ENCODE measurements at places on chromosomes 12 and 14.
A peak's percentile ranks its signal among the peaks of the same experiment; 100 is the strongest.

DNA sequence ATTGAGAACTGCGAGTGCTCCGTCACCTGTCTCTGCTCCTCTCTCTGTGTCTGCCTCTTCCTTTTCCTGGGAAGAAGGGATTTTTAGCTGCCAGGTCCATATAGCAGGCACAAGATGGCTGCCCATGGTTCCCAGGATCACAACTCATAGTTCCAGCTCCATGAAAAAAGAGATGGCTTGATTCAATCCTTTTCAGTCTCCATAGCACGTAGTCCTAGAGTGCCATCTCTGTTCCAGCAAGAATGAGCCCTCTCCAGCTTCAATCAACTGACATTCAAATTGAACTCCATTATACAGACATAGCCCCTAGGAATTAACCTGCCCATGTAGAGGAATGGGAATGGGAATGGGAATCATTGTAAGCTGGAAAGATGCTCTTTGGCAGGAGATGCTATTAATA lies 34.7 kb upstream of the RTRAF start:
- no peak for DNase-seq

- DNase-seq: no peak
Observed at GRCh38 chr14:32682214-32682613, 256.5 kb upstream of the NPAS3 start.

GRCh38 chr12:77239617-77240016 lies 174.2 kb upstream of the E2F7 start:
- no peak for DNase-seq

GRCh38 chr12:28108599-28108998 lies 81.7 kb upstream of the CCDC91 start:
- DNase-seq: no peak

- DNase-seq: no peak
Observed at GRCh38 chr14:93811020-93811419, 22.7 kb upstream of the PRIMA1 start.

DNA sequence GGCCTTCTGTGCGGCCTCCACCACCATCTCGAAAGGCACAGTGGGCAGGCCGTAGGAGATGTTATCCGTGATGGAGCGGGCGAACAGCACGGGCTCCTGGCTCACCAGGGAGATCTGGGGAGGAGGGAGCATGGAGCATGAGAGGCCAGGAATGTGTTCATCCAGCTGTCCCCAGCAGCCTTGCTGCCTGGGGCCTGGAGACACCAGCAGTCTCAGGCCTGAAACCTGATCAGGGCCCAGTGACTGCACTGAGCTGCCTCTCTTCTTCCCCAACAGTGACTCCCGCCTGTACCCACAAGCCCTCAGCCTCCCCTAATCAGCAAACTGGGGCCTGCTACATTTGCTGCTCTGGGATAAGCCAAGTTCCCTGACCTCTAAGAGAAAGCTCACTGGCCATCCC lies 30.9 kb downstream of the ABCB9 start:
- no peak for DNase-seq

DNA sequence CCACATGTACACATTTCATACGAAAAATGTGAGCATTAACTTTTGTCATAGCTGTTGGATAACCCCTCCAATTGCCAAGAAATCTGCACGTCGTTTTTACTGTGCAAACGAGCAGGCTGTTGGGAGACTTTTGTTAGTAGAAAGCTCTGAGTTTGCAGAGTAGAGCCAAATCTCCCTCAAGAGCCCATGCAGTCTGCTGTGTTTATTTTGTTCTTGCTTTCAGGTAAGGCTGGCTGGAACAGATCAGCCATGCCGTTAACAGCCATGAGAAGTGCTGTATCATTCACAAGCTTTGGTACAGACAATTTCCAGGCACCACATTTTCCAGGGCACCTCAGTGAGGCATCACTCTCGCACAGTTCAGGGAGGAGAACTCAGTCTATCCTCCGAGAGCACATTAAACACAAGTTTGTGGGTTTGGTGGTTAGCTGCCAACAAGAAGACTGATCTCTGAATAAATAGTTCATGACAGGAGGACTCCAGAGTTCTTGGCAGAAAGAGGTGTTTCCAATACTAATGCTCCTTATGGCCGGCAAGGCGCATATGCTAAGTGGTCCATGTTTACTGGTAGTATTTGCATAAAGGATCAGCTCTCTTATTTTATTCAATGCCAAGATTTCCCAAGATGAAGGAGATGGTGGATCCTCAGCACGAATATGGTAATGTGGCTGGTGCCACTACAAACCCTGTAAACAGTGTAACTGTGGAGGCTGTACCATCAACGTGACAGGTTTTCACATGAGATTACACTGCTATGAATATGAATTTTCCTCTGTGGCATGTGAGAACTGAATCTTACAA lies 30.3 kb upstream of the PELI2 start:
- DNase-seq: no peak

DNA sequence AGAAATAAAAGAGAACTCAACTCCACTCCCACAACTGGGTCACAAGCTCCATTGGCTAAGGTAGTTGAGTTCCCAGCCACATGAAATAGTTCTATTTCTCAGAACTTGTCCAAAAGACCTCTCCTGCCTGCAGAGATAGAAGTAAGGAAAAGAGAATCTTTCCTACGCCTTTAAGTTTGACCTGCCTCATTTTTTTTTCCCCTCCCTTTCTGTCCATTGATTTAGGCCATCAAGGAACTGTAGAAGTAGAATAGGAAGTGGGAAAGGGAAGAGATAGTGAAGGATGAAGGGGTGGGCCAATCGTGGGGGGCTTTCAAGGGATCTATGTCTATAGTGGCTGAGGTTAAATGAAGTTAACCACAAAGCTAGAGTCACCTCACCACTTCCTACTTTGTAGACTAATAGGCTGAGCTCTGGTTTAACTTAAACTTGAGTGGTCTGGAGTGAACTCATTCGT lies 13.9 kb upstream of the NUDT4 start:
- DNase-seq: no peak

DNA sequence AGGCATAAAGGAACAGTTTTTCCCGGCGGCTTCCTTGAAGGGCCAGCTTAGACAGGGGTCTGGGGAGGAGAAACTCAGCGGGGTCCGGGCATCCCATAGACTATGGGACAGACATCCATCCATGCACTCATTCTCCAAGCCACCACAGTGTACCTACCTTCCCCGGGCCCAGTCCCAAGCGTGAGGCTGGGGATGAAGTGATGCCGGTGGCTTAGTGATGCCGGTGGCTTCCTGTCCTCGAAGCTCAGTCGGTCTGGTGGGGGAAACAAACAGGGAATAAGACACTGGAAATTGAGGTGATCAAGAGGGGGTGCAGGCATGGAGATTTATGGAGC lies 421 bp downstream of the RTL1 start:
- no peak for DNase-seq

- no peak for DNase-seq
Observed at GRCh38 chr14:102500158-102500662, 9.4 kb downstream of the ANKRD9 start.

- DNase-seq: peak; percentile 71
Observed at GRCh38 chr12:16349131-16349460, 1.7 kb downstream of the MGST1 start.

DNA sequence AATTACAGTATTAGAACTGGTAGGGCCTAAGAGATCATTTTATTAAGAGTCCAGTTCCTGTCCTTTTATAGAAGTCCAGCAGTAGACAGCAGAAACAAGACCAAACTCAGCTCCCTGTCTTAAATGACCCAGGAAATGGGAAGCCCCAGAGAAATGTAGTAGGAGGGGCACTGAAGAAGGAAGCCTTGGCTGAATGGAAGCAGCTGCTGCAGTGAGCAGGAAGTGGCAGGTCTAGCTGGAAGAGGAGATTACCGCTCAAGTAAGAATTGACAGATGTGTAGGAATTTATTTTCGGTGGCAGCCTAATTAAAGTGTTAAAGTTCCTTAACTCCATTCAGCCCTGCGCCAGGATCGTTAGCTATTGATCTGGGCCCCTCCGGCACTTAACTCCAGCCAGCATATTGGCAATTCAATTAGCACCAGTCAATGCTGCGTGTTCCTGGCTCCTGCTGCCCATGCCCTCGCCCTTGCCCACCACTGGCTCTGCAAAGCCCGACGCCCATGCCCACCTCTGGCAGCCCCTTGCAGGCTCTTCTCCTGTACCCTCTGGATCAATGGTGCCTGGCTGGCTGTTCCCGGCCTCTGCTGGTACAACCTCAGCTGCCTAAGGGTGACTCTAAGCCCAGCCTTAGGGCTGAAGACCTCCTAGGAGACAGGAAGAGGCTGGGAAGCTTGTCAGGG lies 21.1 kb downstream of the ZFHX2 start:
- no peak for DNase-seq

GRCh38 chr12:124919521-124920352 lies 5.3 kb upstream of the UBC start:
- no peak for DNase-seq

- no peak for DNase-seq
Observed at GRCh38 chr14:68957775-68958174, 21.3 kb downstream of the ACTN1 start.

GRCh38 chr14:22419620-22420019 lies 169.4 kb downstream of the DAD1 start:
- DNase-seq: no peak

DNA sequence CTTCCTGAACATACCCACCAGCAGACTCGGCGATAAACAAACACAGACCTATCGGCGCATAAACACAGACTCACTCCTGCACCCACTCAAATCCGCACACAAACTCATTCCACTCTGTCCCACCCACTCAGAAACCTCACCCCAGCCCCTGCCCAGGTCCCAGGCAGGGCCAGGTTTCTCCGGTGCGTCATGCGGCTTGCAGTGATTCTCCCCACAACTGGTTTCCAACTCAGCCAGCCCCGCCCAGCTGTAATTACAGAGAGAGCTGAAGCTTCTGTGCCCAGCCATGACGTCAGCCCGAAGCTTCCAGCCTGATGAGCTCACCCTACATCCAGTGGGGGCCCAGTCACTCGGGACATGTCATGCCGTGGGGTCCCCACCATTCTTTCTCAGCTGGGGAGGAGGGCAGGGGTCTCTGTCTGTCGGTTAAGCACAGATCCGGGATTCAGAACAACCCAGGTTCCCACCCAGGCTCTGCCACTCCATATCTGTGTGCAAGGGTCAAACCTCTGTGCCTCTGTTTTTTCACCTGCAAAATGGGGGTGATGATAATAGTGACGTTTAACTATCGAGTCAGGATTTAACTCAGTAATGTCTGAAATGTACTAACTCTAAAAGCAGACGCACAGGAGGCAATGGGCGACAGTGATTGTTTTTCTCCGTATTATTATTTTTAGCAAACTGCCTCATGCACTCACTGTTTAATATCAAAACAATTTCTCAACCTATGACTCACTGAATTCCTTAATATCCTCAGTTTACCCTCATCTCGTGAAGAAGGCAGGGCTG lies 2.3 kb upstream of the HSPB8 start:
- DNase-seq: no peak

- no peak for DNase-seq
Observed at GRCh38 chr12:105202202-105202601, 33.8 kb downstream of the APPL2 start.

GRCh38 chr14:68663385-68664076 lies 129.3 kb downstream of the ZFP36L1 start:
- no peak for DNase-seq

GRCh38 chr14:25094171-25094907 lies 44.4 kb upstream of the STXBP6 start:
- no peak for DNase-seq

DNA sequence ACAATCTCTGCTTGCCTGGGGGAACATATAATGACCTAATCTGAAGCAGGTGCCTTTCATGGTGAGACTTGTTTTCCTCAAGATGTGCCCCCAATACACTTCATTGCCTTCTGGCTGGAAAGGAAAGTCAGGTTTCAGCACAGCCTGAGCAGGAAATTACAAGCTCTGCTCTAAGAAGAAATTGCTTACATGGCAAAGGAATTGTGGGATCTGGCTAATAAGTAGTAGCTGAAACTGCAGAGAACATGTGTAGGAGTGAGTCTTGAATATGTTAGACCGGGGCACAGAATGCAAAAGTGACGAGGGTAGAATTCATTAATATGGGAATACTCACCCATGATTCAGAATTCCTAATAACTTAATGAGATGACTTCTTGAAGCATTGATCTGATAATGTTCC lies 6.3 kb upstream of the CFAP54 start:
- no peak for DNase-seq

- DNase-seq: no peak
Observed at GRCh38 chr14:24171422-24172260, at the start of gene REC8. REC8 (plus strand) TSS chr14:24172080; CDS start chr14:24172553, 473 bp downstream.

DNA sequence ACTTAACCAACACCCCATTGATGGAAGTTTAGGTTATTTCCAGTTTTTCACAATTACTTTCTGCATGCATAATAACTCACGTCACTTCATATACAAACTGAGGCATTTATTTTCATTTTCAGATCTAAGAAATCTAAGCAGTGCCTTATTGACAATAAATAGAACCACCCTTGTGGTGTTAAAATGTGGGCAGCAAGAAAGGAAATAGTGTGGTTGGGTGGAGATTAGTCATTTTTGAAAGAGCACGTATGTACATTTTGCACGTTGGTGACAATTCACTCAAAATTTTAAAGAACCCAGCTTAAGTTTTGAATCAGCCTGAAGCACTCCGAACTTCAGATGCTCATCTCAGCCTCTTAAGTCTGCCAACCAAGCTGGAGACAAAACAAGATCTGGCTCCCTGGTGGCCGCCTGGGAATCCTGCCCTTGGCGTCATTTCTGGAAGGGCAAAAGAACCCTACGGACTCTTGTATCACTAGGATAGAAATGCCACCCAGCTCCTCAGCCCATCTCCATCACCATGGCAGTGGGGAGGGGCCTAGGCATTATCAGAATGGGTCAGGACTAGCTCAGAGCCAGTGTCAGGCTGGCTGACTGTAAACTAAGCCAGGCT lies 89.5 kb upstream of the BCL2L14 start:
- DNase-seq: peak; percentile 62

GRCh38 chr14:30883508-30884294 lies 9.3 kb downstream of the COCH start:
- DNase-seq: no peak

GRCh38 chr12:106519607-106520021 lies 63.2 kb upstream of the RFX4 start:
- no peak for DNase-seq

GRCh38 chr14:79229383-79229909 lies 981.9 kb downstream of the DIO2 start:
- DNase-seq: no peak

GRCh38 chr12:53292426-53292825 lies 2.9 kb upstream of the PFDN5 start:
- DNase-seq: no peak

DNA sequence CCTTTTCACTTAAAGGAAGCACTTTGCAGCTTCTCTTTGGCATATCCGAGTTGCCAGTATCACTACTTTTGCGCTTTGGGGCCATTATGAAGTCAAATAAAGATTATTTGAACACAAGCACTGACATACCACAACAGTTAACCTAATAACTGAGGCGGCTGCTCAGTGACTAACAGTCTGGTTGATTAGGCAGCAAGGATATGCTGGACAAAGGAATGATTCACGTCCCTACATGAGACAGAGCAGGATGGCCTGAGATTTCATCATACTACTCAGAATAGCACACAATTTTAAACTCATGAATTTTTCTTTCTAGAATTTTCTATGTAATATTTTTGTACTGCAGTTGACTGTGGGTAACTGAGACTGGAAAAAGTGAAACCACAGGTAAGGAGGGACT lies 56.9 kb upstream of the E2F7 start:
- peak; percentile 71 for DNase-seq
